Activated CD8-positive, alpha-beta memory T cell treated with anti-CD3 and anti-CD28 coated beads, Interleukin-2, amount 50 U/mL, for 48 hours (primary cell): ENCODE measurements at places on chromosomes 1 and 21.

DNA sequence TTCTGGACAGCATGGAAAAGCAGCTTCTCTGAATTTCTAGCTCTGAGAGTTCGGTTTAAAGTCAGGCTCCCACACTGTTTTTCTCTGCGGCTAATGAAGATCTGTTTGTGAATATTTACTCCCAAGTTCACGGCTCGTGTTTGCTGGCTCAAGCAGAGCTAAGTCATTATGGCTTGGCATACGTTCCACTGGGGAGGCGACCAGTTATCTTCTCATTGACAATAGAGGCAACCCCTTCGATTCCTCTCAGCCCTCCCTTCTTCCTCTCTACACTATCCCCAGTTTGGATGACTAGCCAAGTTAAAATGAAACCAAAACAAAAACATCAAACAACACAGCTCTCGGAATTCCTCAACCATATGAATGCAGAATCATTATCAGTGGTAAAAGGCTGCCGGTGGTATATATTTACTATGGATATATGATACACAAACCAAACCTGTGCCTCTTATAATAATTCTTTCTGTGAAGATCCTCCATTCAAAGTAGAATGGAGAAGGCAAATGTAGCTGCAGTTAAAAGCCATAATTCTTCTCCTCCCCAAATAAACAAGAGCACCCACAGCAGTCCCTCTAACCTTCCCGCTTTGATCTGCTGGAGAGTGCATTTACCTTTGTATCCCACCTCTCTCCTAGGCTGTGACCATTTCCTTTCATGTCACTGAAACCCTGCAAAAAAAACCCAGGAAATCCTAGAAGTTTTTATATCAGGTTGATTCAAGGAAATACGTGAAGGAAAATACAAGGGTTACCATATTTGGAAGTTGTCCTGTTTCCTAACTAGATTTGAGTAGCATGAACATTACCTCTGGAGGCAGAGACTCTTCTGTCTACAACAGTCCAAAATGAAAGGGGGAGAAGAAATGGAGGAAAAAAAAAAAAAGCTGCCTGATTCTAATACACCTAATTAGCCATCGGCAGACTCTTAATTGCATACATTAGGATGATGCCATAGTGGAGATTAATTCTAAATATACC, 108.3 kb upstream of the USH2A start:
- DNase-seq, result no peak

GRCh38 chr1:117544509-117545109, 61.2 kb upstream of the TENT5C start:
- no peak for DNase-seq

DNA sequence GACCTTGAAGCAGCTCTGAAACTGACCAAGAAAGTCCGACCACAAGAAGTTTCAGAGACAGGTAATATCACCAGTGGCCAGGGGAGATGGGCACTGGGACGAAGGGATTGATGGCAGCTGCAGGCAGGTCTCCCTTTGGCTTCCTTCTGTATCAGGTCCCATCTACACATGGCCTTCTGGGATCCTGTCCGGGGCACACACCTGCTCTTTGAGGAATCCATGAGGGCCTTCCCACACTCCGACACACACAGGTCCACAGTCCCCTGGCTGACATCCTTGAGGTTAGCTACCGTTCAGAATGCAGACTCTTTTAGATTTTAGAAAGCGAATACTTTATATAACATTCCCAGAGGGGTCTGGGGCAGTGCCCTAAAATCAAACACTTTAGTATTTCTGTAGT, 26.5 kb upstream of the TMEM125 start:
- peak; percentile 8 for DNase-seq

DNA sequence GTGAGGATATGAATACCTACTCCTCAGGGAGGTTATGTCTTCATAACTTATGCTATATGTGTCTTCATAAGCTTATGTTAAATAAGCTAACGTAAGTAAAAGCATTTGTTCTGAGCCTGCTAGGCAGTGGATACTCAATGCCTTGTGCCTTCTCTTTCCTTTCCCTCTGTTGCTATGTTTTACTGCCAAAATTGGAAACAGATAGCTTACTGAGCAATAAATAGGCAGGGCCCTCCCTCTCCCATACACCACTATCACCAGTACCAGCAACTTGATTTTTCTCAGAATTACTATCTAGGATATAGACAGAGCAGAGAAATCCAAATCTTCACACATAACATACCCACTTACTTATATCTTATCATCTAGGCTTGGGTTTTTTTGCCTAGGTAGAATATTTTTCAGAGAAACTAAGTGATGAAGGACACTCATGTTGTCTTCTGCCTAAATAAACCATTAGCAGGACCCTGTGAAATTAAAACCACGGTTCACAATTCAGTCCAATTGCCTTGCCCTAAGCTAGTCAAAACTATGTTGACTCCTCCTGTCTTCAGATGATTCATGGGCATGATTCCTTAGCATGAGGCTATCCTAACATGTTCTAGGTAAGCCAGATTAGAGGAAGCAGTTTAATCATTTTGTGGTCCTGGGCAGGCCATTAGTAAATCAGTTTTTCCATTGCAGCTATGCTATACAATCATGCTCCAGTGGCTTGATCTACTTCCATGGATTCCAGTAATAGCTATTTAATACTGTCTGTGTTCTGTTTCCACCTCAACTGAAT, 15.9 kb upstream of the LRRC8C start:
- no peak for DNase-seq

- DNase-seq, result no peak
Measured at GRCh38 chr1:54358503-54359168, 47.6 kb downstream of the SSBP3 start.

DNA sequence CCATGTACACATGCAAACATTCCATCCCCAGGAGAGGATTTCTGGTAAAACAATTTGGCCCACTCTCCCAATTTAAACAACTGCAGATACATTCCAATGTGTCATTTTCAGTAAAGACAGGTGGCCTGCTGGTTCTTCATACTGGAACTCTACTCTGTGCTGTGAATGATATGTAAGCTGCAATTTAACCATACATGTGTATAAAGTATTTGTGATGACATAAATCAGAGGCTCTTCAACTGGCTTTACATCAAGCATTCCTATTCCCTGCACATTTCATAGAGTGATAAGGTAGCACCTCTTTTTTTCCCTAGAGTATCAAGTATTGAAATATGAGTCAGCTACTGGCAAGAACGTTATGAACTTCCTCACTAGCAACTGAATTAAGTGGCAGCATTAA, 649.5 kb upstream of the ADGRL2 start:
- no peak for DNase-seq

DNA sequence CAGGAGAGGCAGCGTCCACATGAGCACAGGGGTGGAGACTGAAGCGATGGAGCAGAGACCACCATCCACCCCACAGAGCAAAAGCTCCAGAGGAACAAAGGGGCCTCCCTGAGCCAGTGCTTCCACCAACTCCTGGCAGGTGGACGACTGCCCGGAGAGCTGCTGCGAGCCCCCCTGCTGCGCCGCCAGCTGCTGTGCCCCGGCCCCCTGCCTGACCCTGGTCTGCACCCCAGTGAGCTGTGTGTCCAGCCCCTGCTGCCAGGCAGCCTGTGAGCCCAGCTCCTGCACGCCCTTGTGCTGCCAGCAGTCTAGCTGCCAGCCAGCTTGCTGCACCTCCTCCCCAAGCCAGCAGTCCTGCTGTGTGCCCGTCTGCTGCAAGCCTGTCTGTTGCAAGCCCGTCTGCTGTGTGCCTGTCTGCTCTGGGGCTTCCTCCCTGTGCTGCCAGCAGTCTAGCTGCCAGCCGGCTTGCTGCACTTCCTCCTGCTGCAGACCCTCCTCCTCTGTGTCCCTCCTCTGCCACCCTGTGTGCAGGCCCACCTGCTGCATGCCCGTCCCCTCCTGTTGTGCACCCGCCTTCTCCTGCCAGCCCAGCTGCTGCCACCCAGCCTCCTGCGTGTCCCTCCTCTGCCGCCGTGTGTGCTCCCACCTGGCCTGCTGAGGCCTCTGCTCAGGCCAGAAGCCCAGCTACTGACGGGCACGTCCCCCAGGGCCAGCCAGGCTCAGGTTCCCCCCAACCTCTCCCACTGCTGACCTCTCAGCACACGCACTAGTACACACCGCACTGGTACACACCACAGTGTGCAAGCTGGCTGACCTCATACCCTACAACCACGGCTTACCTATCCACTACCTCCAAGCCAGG, 5.4 kb downstream of the KRTAP10-12 start:
- peak; percentile 37 for DNase-seq
